Stimulated activated CD8-positive, alpha-beta memory T cell treated with anti-CD3 and anti-CD28 coated beads, Interleukin-15, amount 100 ng/mL, for 48 hours (primary cell): ENCODE measurements at places on chromosomes 1 and 21.

GRCh38 chr1:86542631-86543030 is 4.2 kb upstream of the CLCA4 start:
- DNase-seq, result no peak

GRCh38 chr1:208601561-208601960 is 357.4 kb upstream of the PLXNA2 start:
- DNase-seq, result no peak

DNA sequence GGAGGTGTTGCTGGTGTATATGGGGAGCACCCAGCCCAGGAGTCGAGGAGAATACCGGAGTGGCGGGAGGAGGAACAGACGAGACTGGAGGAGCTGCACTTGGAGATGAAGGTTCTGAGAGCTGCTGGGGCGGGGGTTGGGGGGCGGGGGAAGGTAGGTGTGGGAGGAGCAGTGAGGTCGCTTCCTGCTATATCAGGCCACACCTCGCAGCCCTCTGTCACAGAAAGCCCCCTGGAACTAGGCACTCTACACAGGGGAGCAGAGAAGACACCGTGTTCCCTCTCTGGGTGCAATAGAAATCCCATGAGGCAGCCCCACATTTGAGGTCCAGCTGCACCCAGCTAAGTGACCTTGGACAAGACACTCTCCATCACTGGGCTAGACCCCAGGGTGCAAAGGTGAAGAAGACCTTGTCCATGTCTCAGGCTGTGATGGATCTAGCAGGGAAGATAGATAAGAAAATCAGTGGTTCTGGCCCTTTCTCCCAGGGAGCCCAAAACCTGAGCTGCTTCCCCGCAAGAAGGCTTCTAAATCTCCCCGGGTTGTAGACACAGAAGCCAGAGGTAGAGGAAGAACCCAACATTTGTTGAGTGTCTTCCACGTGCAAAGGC is 155.8 kb upstream of the EDN2 start:
- no peak for DNase-seq

- DNase-seq, result no peak
Measured at GRCh38 chr1:52674497-52675384, 23.4 kb downstream of the COA7 start.

DNA sequence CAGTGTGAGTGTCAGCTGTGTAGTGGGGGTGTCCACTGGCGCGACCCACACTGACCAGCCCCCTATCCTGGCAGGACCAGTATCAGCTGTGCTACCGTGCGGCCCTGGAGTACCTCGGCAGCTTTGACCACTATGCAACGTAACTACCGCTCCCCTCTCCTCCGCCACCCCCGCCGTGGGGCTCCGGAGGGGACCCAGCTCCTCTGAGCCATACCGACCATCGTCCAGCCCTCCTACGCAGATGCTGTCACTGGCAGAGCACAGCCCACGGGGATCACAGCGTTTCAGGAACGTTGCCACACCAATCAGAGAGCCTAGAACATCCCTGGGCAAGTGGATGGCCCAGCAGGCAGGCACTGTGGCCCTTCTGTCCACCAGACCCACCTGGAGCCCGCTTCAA is 28.1 kb upstream of the KDM4A start:
- no peak for DNase-seq

DNA sequence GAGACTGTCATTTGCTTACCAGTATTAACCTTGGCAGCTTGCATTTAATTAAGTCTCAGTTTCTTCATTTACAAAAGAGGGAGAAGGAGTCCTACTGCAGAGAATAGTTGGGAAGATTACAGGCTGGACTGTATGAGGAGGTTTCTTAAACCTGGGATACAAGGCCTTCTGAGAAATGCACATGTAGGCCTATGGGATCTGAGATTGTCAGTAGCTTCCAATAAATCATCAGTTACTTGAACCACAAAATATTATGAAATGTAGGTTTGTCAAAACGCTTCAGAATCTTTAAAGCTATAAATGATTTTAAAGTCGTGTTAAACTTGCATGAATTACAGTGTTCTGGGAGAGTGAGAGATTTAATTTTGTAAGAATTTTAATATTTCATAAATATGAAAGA is 69.6 kb downstream of the NRIP1 start:
- DNase-seq, result no peak

- no peak for DNase-seq
Measured at GRCh38 chr1:152959801-152960451, 10.5 kb upstream of the SPRR4 start.

DNA sequence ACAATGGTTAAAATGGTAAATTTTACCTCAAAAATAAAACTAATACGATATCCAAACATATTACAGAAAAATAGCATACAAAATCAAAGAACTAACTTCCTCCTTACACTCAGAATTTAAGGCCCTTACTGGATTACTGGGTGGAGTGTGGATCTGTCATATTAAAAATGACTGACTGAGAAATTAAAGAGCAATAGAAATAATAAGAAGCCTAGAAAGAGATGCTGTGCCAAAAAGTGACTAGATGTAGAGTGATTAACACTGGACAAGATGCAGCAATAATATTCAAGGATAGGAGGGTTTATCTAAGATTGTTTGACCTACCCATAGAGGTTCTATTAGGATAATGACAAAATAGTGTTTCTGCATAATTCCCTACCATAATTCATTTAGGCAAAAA is 424.3 kb downstream of the SETD4 start:
- no peak for DNase-seq

DNA sequence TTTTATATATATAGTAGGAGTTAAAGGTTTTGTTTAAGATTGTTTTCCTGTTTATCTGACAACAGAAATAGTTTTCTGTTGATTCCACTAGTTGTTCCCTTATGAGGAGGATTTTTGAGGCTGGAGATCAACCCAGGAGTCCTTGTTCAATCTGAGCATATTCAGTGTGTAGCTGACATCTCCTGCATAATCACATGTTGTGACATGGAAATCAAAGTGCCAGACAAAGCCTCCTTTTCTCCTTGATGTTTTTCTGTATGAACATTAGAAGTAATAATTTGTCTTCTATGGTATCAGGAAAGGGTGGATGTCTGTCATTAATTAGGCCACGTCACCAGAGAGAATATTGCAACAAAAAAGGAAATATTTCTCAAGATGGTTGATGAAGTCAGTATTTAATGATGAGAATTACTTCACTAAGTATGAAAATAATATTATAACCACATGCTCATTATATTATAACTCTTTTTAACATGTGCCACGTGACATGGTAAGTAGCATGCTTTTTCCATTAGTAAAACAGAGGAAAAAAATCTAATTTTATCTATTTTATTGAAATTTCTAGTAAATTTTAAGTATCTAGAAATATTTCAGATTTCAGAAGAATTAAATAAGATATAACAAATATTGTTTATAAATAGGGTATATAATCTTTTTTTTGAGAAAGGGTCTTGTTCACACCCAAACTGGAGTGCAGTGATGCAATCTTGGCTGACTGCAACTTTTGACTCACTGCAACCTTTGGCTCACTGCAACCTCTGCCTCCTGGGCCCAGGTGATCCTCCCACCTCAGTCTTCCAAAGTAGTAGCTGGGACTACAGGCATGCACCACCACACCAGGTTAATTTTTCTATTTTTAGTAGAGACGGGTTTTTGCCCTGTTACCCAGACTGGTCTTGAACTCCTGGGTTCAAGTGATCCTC is 223.5 kb downstream of the HMCN1 start:
- DNase-seq, result no peak

GRCh38 chr1:223794136-223794880 is 51.4 kb downstream of the TP53BP2 start:
- no peak for DNase-seq

GRCh38 chr21:29181799-29182470 is 51.5 kb downstream of the MAP3K7CL start:
- no peak for DNase-seq

GRCh38 chr1:2232916-2233438 is 4.9 kb downstream of the SKI start:
- DNase-seq, result no peak

DNA sequence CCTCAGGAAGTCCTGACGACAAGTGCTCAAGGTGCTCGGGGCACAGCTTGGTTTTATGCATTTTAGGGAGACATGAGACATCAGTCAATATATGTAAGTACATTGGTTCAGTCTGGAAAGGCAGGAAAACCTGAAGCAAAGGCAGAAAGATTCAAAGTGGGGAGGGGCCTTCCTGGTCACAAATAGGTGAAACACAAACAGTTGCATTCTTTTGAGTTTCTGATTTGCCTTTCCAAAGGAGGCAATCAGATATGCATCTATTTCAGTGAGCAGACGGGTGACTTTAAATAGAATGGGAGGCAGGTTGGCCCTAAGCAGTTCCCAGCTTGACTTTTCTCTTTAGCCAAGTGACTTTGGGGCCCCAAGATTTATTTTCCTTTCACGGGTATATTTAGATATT is 8.9 kb upstream of the RNF187 start:
- DNase-seq, result no peak

DNA sequence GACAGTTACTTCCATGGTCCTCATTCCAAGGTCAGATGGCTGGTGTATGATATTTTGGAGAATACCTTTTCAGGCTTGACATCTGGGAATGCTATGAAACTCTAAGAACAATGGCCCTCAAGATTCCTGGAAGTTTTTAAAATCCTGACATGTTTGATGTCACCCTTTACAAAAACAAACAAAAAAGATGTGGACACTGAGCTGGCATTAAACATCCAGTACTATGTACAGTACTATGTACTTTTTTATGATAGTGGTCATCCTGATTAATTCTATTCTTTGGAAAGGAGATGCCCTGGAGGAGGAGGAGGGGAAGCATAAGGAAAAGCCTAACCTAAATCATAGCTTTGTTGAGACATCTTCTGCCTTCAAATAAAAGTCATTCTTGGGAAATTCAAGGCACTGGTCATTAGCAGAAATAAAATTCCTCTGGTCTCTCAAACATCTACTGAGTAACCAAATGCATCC is 235.4 kb downstream of the HMCN1 start:
- DNase-seq, result no peak

DNA sequence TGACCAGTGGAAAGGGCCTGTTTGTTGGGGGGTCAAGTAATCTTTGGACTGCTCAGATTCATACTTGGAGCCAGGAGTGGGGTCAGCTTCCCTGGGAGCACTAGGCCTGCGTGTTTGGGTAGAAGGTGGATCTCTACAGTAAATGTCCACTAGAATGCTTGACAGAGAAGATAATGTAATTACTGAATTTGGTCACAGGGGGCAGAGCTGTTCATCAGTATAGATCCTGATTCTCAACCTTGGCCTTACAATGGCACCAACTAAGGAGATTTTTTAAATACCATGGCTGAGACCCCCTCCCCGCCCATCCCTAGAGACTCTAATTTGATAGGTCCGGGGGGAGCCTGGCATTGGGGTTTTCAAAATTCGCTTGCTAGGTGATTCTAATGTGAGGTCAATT is 217.5 kb upstream of the PLXNA2 start:
- no peak for DNase-seq

DNA sequence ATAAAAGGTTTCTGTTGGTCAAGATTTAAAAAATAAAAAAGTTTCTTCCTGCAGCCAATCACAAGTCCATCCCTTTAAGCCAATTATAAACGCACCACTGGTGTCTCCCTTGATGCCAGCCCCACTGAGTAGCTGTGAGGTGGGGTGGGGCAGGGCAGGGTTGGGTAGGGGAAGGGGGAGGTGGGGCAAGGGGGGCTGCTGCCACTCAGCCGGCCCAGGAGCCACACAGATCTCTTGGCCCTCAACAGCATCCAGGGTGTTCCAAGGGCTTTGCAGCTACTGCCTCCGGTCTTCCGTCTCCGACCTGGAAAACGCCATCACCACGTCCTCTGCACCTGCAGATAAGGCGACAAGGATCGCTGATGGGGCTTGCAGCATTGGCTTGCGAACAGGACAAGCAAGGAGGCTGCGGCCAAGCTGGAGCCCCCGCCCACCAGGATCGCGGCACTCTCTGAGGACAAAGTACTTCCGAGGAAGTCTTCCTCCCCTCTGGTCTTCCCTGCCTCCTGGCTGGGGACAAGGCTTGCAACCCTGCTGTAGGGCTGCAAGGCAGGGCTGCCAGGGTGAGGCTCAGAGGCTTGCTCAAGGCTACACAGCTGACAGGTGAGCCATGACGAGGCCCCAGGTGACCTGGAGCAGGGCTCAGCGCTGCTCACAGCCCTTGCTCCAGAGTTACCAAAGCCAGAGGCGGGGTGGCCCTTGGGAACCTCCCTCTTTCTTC is 26.8 kb upstream of the CLSTN1 start:
- DNase-seq, result no peak

DNA sequence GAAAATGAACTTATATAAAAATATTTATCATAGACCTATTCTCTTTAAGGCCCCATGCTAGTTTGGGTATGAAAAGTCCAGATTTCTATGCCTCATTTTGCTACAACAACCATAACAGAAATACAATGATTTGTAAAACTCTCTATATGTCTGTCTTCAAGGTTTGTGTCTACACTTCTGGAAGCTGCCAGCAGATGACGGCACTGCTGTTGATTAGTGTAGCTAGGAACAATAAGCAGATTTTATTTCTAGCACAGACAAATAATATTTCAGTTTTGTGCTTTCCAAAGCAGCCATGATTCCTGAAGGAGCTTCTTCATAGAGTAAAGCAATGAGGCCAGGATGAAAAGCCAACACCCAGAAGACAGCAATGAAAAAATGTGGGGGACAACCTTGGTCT is 779.6 kb upstream of the ADGRL2 start:
- no peak for DNase-seq

DNA sequence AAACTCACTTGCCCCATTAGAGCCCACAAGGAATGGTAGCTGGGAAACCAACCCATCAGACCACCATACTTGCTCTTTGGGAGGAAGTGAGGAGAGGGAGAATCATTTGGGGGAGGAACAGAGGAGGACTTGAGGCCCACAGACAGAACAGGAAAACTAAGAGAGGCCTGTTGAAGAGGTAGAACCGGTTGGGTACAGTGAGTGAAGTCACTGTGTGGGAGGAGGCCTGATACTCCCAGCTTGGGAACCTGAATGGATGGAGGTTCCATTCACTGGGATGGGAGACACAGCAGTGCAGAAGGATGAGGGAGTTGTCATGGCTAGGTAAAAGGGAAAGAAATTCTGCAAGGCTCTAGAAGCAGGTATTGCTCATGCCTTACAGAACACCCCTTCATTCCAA is 63.4 kb upstream of the PSEN2 start:
- no peak for DNase-seq

DNA sequence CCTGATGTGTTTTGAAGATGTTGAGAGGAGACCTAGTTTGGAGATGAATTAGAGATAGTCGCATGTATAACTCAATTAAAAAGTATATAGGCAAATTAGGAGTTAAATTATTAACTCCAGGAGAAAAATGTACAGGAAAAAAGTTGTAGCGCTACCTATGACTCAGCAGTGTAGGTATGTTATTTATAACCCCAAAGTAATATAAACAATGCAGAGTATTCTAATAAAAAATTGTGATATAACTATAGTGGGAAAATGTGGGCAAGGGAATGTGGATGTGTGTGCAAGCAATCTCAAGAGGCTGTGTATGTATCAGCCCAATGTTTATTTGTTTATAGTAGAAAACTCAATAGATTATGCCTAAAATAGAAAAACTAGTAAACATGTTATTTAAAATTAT is 144.5 kb downstream of the BRINP2 start:
- DNase-seq, result no peak

GRCh38 chr1:19367584-19368041 is 55.5 kb downstream of the SLC66A1 start:
- DNase-seq, result no peak

- no peak for DNase-seq
Measured at GRCh38 chr1:81125672-81126071, 675.1 kb upstream of the ADGRL2 start.

- DNase-seq, result peak; percentile 20
Measured at GRCh38 chr1:116874733-116875249, 34.9 kb upstream of the PTGFRN start.

- no peak for DNase-seq
Measured at GRCh38 chr1:220421508-220421907, 106.4 kb upstream of the MARK1 start.
